ENCODE measurements at places on chromosomes 16 and 17.

GRCh38 chr16:67444259-67445125 is 13.6 kb downstream of the HSD11B2 start:
- no peak for DNase-seq

GRCh38 chr17:64282753-64283080 is 19.7 kb upstream of the TEX2 start:
- no peak for DNase-seq

GRCh38 chr17:14784997-14785696 is 480.0 kb downstream of the PMP22 start:
- DNase-seq, result no peak

DNA sequence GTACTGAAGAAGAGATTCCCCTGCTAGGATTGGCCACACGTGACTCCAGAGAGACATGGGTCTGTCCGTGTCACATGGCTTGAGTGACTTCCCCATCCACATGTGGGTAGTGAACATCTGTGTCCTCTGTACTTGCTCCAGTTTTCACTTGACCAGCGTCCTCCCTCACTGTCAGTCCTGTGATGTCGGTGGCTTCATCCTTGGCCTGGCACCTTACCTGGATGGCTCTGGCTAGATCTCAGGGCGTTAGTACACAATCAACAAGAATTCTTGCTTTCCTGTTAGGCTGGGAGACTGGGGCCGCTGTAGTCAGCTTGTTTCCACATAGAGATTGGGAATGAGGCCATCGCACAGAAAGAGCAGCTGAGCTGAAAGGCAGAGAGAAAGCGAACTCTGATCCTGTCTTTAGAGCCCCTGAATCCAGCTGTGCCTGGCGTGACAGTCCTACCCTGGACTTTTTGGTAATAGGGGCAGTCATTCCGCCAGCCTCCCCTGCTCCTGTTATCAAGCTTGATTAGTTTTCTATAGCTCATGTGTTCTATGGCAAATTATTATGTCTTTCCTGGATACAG is 227.3 kb downstream of the SNX29 start:
- DNase-seq, result no peak

DNA sequence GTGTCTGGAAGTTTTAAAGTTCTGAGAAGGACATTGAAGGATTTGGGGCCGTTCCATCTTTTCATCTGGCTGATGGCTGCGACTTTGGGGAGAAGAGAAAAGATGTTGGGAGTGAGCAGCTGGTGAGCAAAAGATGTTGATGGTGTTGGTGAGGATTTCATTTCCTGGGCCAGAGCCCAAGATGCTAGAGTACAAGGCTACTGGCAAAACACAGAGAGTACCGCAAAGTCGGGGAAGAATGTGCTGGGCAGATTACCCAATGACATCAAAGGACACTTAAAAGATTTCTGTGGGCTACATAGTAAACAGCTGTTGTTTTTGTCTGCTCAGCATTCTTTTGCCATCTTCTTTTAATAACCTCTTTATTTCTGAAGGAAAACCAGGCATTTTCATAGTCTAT is 49.4 kb upstream of the GAS7 start:
- DNase-seq, result no peak

- DNase-seq, result peak; percentile 36
Measured at GRCh38 chr16:4200000-4200780, 41.7 kb downstream of the SRL start.

DNA sequence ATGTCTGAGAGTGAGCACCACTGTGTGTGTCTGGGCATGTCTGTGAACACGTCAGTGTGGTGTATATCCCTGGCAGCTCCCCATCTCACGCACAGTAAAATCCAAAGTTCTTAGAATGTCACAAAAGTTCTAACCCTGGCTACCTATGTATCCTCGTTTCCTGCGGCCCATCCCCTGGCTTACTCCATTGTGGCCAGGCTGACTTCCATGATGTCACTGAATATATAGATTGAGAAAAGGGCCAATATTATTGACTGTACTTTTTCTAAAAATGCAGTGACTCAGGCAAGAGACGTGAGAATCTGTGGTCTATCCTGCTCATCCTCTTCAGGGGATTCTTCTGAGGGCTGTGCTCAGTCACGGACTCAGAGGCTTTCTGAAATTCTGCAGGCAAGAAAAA is 963 bp upstream of the METTL22 start:
- no peak for DNase-seq

DNA sequence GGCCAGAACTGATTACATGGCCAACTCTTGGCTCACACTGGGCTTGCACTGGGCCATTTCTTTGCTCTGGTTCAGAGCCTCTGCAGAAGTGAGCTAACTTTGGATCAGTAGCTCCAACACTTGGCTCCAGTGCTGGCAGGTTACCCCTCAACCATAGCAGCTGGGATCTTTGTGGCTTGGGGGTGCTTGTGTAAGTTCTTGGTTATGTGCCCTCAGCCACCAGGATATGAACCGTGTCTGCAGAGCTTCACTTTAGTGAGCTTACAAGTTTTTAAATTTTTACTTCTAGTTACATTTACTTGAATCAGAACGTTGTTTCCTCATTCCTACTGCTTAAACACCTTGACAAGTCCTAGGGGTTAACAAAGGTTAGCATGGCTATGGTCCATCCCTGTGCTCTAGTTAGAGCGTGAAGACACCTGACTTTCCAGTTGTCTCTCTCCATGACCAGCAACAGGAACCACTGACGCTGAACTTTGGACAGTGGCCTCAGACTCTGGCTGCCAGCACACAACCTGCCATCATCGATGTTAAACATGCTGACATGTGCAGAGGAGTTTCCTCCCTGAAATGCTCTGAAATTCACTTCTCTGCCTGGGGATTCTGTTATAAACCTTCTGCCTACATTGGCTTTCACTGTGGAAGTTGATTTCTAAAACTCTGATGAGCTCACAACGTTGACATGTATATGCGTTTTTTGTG is 4.1 kb downstream of the PDF start:
- no peak for DNase-seq

GRCh38 chr17:46984341-46984740 is 5.3 kb upstream of the RPRML start:
- no peak for DNase-seq

GRCh38 chr16:1678500-1679098 is 520 bp downstream of the JPT2 start:
- DNase-seq, result peak; percentile 41

- DNase-seq, result no peak
Measured at GRCh38 chr17:57481910-57482391, 225.6 kb downstream of the MSI2 start.

DNA sequence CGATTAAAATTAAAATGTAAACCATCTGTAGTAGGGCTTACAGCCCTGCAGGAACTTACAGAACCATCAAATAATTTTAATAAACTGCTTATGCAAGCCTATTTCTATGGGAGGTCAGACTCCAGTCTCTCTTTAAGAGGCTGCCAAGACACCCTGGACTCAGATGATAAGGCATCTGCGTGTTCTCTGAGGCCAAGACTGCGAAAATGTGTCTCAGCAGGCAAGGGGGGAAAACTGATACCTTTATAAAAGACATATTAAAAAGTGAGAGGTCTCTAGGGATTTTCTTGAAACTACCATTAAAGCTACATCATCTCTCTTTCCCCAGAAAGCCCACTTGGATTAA is 32.2 kb downstream of the MPHOSPH6 start:
- DNase-seq, result no peak

GRCh38 chr16:50769-51591 is 2.4 kb downstream of the POLR3K start:
- no peak for DNase-seq

DNA sequence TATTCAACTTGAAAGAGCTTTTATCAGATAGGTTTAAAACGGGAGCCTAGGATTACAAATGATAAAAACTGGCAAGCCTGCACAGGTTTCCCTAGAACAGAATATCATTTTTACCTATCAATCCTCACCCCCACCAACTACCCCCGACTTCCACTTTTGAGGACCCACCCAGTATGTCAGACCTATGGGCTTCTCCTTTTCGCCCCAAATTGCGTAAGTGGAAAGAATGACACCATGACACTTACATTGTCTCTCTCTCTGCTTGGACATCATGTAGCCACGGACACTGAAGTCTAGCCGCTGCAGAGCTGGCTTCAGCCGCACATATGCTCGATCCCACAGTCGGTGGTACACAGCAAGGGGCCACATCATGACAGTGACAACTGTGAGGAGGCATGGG is 7.4 kb upstream of the PSMC3IP start:
- DNase-seq, result no peak

DNA sequence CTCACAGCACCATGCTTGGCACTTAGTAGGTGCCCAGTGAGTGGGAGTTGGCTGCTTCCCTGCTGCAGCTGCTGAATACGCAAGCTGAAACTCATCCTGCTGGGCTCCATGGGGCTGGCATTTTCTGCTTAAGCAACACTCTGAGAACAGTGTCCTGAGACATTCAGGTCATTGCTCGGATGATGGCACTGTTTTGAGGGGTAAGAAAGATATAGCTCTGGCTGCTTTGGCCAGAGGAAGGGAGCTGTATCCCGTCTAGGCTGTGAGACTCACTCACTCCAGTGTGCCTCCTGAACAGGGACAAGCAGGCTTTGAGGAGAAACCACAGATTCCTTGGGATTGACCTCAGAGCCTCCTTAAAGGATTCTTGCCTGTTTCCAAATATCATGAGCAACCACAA is 120.5 kb downstream of the CLEC16A start:
- DNase-seq, result no peak

DNA sequence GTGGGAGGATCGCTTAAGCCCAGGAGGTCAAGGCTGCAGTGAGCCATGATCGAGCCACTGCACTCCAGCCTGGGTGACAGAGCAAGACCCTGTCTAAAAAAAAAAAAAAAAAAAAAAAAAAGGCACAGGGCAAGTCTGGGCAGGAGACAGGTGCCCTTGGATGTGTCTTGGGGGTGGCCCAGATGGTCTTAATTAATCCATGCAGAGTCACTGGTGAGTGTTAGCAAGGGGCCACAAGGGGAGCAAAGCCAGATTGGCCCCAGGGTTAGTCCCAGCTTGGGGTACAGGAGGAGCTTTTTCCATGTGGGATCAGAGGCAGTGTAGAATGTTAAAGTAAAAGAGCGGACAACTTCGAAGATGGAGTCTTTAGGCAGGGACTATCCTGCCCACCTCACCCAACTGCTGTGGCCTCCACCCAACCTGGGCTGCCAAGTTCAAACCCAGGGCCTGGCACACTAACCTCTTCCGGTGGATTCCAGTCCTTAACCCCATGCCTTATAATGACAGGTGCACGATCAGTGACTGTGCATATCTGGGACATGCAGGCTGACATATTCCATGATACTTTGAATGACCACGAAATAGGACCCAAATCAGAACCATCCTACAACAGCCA is 32.2 kb upstream of the MFSD6L start:
- no peak for DNase-seq

GRCh38 chr17:12302711-12303110 is 282.0 kb downstream of the MAP2K4 start:
- DNase-seq, result no peak

GRCh38 chr17:36816907-36817288 is 120.4 kb upstream of the LHX1 start:
- DNase-seq, result no peak

- DNase-seq, result no peak
Measured at GRCh38 chr17:64125937-64126336, 4.0 kb downstream of the ERN1 start.

GRCh38 chr17:50764734-50765149 is 2.6 kb downstream of the ANKRD40CL start:
- DNase-seq, result no peak

DNA sequence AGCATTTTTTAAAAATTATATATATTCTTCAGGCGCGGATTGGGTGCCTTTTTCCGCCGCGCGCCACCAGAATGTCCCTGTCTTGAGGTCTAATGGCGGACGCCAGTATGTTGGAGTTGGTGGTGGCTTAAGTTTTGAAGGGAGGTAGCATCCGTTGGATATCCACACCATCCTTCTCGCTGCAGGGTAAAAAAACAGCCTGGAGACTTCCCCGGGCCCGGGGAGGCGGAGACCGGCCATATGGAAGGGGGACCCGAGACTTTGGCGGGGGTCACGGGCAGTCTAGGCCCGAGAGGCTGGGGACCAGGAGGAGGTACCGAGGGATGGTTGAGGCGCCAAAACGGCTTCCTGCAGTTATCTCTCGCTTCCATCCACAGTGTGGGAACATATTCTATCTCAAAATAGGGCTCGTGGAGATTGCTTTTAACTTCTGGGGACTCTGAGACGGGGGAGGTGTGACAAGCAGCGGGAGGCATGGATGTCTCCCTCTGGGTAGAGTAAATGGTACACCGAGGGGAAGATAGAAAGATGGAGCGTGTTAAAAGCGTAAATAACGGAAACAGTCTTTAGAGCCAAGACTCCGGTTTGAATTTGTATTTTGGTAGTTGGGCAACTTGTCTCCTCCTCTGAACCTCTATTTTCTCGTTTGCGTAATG is at the start of gene SF3B3:
TSS of gene SF3B3 (plus strand) at position 74 of the 656 bp plus-strand sequence. CDS start 2,841 bp downstream, outside the sequence.
- no peak for DNase-seq

GRCh38 chr17:37458805-37459204 is 30.9 kb upstream of the DUSP14 start:
- DNase-seq, result no peak

DNA sequence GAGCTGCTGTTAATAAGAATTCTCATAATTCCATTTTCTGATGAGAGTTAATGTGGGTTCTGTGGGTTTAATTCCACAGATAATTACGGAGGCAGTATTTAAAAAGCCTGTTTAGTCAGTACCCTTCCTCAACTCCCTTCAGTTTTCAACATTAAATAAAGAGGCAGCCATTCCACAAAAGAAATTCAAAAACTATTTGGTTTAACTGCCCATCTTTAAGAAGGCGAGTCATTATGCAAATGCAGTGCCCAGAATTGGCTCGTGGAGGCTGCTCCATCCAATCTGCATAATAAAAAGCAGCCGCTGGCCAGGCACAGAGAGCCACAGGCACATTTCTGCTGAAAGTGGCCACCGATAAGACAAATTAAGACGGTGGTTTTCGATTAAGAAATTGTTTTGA is 194.4 kb upstream of the TOX3 start:
- no peak for DNase-seq

DNA sequence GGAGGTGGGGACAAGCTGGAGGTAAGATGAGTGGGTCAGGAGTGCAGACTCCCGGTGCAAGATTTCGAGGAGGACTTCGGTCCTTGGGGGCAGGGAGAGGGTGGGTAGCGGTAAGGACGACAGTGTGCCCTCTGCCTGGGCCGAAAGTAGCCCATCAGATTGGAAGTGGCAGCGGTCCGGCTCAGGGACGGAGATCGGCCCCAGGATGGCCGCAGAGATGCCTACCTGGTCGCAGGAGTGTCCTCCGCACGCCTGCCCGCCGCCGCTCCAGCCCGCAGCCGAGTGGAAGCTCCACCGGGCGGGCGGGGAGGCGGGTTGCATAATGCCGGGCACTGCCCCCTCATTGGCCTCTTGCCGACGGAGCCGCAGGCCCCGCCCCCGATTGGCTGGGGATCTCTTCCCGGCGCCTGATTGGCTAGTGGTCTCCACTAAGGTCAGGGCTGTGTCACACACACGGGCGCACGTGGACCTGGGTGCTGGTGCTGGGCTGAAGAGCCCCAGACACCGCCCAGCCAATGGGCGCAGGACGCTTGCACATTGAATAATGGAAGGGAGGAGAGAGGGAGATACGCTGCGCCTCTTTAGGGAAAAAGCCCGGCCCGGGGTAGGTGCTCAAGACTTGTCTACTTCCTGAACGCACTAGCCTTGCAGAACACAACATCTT is at the start of gene PER1:
TSS of gene PER1 (minus strand) at position 293 of the 664 bp plus-strand sequence. CDS start 1,698 bp downstream, outside the sequence.
- DNase-seq, result peak; percentile 95

- DNase-seq, result no peak
Measured at GRCh38 chr16:23920446-23920845, 84.7 kb downstream of the PRKCB start.
